ENCODE measurements at places on chromosomes 11 and 22.

DNA sequence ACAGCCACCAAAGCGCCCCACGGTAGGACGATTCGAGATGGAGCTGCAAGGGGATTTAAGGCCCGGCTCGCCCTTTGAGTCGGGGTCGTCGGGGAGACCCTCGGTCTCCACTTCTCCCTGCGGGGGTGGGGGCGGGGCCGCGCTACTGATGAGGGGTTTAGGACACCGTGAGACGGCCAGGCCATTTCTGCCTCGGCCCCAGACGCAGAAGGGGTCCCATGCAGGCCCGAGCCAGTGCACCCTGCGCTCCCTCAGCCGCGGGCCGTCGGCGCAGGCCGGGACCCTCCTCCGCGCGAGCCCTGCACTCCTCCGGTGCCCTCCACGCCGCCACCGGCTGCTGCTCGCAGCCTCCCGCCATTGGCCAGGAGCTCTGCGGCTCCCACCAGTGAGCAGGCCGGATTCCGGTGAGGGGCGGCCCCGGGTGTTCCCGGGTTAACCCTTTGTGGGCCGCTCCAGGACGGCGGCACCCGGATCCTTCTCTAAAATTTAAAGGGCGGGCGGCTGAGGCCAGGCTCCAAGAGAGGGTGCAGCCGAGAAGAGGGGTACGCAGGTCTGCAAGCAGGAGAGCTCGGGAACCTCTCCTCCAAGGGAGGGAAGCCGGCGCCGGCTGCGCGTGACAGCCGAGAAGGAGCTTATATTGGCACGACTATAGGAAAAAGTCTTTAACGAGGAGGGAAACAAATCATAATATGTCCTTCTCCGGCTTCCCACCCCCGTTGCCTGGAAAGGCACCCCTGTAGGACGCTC lies 18.0 kb downstream of the CREB3L1 start:
- peak; percentile 93 for DNase-seq

GRCh38 chr11:79481795-79482194 lies 41.0 kb upstream of the TENM4 start:
- no peak for DNase-seq

GRCh38 chr22:47213571-47214230 lies 451.3 kb downstream of the TBC1D22A start:
- DNase-seq, result peak; percentile 43

- no peak for DNase-seq
These were observed 60.7 kb downstream of the TTC17 start for GRCh38 chr11:43419460-43419859.

DNA sequence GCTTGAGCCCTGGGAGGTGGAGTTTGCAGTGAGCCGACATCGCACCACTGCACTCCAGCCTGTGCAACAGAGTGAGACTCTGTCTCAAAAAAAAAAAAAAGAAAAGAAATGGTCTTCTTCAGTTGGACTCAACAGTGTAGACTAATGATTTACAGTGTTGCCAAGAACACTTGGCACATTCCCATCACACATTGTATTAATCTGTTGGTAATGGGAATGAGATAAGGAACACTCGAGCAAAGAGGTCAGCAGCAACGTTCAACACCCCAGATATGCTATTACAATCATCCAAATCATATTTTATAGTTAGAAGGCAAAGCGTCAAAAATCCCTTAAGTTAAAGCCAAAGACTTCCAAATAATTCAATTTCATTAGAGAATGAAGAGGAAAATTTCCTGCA lies 14.5 kb downstream of the CDON start:
- DNase-seq, result no peak

GRCh38 chr22:17060126-17060525 lies 24.7 kb upstream of the IL17RA start:
- no peak for DNase-seq

DNA sequence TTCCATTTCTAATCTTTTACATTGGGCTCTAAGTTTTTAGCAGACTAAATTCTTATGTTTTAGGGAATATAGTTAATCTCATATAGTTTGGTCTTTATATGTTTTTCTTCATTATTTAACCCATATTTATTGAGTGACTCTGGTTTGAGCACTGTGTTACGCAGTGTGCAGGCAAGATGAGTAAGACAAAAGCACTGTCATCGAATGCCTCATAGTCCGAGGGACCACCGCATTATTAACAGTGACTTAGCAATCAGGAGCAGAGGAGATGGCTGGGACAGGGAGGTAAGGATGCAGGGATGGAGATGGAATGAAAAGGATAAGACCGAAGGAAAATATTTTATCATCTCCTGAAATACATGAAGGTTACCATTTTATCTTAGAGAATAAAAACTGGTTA lies 65.2 kb upstream of the CTSC start:
- no peak for DNase-seq

GRCh38 chr11:132134322-132134721 lies 763.9 kb downstream of the NTM start:
- DNase-seq, result no peak

DNA sequence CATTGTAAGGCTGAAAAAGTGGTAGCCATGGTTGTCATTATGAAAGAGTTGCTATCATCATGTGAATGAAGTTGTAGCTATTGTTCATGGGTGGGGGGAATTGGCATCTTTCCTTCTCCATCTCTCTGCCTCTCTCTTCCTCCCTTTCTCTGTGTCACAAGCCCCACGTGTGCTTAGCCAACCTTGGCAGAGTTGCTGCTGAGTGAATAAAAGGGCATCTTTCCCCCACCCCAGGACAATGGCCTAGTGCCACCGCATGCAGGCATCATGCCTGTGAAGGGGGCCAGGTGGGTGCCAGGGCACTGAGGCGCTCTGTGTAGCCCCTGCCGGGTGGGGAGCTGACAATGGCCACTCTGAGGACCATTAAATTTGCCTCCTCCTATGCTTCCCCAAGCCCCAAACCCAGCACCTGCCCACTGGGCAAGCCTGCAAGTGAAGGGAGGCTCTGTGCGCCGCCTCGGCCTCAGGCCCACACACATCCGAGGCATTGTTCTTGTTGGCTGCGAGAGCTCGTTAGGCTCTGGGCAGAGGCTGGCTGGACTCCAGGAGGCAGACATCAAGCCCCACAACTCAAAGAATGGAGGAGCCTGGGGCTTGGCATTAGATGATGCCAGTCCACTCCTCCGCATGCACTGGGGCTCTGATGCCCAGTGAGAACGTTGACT lies 103.9 kb downstream of the SEZ6L start:
- no peak for DNase-seq

DNA sequence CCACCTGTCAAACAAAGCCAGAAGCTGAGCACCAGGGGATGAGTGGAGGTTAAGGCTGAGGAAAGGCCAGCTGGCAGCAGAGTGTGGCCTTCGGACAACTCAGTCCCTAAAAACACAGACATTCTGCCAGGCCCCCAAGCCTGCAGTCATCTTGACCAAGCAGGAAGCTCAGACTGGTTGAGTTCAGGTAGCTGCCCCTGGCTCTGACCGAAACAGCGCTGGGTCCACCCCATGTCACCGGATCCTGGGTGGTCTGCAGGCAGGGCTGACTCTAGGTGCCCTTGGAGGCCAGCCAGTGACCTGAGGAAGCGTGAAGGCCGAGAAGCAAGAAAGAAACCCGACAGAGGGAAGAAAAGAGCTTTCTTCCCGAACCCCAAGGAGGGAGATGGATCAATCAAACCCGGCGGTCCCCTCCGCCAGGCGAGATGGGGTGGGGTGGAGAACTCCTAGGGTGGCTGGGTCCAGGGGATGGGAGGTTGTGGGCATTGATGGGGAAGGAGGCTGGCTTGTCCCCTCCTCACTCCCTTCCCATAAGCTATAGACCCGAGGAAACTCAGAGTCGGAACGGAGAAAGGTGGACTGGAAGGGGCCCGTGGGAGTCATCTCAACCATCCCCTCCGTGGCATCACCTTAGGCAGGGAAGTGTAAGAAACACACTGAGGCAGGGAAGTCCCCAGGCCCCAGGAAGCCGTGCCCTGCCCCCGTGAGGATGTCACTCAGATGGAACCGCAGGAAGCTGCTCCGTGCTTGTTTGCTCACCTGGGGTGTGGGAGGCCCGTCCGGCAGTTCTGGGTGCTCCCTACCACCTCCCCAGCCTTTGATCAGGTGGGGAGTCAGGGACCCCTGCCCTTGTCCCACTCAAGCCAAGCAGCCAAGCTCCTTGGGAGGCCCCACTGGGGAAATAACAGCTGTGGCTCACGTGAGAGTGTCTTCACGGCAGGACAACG lies 11.7 kb downstream of the CXCR5 start:
- no peak for DNase-seq

GRCh38 chr11:122749005-122749687 lies 89.2 kb upstream of the CRTAM start:
- no peak for DNase-seq

DNA sequence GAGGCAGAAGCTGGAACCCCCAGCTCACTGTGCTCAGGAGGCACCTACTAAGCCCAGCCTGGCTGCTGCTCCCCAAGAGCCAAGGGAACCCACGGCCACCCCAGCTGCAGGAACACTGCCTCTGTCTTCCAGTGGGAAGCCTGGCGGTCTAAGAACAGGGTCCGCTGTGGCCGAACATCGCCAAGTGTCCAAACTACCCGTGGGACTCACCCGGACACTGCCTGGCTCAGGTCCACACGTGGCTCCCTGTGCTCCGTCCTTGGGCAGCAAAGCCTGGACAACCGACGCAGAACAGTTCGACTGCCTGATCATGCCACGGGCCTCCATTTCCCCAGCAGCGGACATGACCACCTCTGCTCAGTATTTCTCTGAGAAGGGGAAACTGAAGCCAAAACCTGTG lies 747.0 kb downstream of the BRD1 start:
- DNase-seq, result no peak
